Right renal cortex interstitium (tissue), 3 donors: ENCODE measurements at places on chromosomes 16 and 17.

DNA sequence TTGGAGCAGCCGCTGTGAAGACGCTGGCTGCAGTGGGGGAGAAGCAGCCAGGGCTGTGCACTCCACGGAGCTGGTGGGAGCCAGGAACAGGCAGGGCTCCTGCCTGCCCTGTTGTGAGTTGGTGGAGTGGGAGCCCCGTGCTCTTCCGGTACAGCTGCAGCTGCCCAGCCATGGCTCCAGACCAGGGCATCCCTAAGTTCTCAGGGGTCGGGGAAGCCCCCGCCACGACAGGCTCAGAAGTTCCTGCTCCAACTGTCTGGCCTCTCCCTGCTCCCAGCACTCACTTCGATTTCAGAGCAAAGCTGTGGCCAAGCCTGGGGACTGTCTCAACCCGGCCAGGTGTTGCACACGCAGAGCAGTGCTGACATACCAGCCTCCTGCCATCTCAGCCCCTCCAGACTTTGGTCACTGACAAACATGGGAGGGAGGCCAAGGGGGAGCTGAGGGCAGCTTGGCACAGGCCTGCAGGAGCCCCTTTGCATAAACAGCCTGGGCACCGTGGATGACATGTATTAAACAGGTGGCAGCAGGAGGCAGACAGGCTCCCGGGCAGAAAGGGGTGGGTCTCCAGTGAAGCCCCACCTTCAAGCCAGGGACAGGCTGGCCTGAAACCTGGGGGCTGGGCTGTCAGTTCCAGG, 13.9 kb upstream of the KDM8 start:
- no peak for DNase-seq

DNA sequence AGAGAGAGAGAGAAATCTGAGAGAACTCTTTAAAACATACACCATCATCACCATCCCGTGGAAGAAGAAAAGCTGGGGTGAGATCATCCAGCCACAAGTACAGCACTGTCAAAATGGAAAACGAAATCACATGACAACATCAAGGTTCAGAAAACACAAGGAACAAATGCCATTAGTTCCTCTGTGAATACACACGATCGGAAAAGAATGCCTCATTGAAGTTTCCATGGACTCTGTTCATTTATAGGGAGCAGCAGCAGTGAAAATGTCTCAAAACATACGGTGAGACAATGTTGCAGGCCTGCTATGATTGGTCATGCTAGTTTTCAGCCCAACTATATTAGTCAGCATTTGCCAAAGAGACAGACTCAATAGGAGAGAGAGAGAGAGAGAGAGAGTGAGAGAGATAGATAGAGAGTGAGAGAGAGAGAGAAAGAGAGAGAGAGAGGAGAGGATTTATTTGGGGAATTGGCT, 4.4 kb downstream of the CFAP97D1 start:
- no peak for DNase-seq

GRCh38 chr16:15686287-15686686, 36.2 kb downstream of the NDE1 start:
- DNase-seq, result no peak

DNA sequence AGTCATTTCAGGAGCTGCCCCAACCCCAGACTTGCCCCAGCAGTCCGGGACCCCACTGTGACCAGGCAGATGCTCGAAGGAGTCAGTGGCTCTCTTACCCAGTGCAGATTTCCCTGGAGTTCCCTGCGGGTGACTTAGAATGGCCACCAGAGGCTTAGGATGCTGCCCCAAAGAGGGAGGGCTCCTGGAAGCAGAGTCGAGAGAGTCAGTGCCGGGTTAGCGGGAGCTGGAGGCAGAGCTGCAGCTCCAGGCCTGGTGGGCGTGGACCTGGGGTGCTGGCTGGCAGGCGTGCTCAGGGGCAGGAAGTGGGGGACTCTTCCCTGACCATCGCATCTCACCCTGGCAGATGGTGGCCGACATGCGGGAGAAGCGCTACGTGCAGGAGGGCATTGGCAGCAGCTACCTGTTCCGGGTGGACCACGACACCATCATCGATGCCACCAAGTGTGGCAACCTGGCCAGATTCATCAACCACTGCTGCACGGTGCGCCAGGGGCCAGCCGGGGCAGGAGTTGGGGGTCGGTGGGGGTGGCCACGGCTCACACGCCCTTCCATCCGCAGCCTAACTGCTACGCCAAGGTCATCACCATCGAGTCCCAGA, 1.6 kb upstream of the HSD3B7 start:
- no peak for DNase-seq

GRCh38 chr16:3578610-3579551, 1.7 kb upstream of the NLRC3 start:
- no peak for DNase-seq

GRCh38 chr16:30637944-30638343, 12.8 kb upstream of the PRR14 start:
- no peak for DNase-seq

DNA sequence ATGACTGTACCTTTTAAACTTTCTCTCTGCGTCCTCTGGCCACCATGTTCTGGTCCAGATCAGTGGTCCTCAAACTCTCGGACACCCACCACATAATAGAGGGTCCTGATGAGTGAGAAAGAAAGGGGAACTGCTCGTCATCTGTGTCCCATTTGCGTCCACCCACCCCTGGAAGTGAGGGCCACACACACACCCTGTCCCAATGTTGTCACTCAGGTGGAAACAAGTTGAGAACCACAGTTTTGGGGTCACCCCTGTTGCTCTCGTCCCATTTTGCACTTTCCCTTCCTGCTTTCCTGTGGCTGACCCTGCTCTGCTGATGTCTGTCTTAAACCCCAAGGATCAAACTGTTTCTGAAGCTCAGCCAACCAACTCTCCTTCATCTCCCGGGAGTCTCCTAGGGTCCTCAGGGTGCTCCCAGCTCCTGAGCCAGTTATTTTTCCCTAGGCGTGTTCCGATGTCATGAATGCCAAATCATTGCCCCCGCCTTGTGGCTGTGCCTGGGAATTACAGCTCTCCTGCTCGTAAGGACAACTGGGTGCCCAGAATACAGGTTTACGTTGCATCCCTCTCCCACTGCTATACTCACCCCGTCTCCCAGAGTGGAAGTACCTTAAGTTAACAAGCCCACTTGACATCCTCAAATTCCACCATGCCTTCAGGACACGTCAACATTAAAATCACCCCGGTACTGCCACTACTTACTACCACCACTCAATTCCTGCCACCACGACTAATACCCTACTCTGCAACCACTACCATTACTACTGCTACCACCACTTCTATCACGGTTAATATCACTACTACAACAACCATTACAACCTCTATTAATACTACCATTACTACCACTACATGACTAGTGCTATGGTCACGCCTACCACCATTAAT, 26.0 kb upstream of the HNF1B start:
- DNase-seq, result no peak

DNA sequence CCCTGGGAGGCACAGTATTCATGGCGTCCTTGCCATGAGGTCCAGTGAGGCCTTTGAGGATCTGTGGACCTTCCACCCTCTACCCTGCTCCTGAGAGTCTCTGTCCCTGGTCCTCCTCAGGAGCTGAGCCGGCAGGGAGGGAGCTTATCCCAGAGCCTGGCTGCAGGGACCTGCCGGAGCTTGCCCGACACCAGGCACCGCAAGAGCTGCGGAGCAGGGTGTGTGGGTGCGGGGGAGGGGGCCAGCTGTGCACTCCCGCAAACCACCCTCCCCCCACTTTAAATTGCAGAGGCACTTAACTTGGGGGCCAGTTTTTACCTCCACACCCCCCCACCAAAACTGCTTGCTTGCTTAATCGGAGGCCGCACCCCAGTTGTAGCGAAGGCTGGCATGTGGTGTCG, 609 bp upstream of the ZNF750 start:
- no peak for DNase-seq

GRCh38 chr17:63023049-63023448, 57.0 kb downstream of the TANC2 start:
- no peak for DNase-seq

DNA sequence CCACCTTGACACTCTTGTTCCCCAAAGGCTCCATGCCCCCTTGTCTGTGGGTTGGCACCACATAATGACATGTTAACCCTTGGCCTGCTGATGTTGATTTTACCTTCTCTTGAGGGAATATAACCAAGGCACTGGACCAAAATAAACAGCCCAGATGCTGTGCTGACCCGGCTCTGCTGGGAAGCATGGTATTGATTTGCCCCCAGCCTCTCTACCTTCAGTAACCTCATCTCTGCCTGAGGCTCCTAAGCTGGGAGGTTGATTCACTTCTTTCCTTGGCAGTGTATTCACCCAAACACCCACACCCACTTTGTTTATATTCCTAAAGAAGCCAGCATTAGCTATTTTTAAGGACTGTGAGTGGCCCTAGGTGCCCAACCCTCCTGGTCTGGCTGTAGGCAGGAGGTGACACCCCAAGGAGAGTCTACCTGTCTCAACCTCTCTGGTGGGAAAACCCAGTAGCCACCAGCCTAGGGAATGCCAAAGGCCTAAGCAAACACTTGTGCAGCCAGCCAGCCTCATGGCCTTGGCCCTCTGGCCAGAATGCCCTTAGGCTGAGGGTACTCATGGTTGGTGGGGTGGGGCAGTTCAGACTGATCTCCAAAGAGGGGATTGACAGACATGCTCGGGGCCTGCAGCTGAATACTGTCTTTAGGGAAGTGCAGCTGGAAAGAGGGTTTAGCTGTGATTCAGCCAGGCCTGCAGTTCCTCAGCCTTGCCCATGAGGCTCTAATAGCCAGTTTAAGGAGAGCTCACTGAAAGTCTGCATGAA, 42.7 kb downstream of the GNAO1 start:
- no peak for DNase-seq

DNA sequence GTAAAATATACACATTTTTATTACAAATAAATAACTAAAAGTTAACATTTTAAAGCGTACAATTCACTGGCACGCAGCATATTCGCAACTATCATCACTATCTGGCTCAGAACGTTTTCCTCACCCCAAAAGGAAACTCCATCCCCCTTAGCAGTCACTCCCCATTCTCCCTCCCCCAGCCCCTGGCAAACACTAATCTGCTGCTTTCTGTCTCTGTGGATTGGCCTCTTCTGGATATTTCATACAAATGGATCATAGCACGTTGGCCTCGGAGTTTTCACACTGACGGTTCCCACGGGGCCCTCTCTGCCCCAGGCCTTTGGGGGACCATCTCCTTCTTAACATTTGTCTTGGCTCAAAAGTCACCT, 64.6 kb downstream of the RTN4RL1 start:
- DNase-seq, result no peak

- no peak for DNase-seq
These were observed 135.6 kb downstream of the PARN start for GRCh38 chr16:14494396-14494966.

- DNase-seq, result no peak
These were observed 358.7 kb downstream of the SLC39A11 start for GRCh38 chr17:72733619-72734282.

GRCh38 chr17:76193591-76193990, 46.7 kb downstream of the RNF157 start:
- DNase-seq, result no peak

- no peak for DNase-seq
These were observed 98.4 kb upstream of the GSE1 start for GRCh38 chr16:85514598-85515318.

GRCh38 chr17:73939806-73940205, 263.7 kb upstream of the RPL38 start:
- DNase-seq, result no peak

DNA sequence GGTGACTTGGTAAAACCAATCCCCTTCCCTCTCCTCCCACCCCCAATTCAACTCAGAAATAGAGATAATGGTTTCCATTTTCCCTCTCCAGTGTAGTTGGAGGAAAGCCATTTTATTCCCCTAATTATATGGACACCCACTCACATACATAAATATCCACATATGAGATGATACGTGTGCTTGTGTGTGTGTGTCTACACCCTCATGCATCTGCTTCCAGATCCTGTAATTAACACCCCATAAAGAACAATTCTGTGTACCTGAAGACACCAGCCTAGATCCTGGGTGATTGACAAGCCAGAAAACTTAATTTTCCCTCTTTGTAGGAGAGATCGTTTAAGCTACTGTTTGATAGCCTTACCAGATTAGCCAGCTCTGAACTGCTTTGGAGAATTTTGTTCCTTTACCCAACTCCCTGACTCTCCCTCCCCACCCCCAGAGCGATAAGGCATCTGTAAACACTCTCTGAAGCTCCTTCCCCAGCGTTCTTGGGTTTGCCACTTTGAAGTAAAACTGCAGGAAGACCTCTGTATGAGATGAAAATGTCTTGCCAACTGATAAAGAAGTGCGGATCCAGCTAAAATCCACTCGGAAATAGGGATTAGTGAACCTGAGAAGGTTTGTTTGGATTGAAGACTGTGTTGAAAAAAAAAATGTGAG, 175.7 kb downstream of the RGS9 start:
- no peak for DNase-seq

GRCh38 chr16:58462499-58462996, 37.4 kb upstream of the NDRG4 start:
- no peak for DNase-seq

- no peak for DNase-seq
These were observed 10.6 kb downstream of the AARSD1 start for GRCh38 chr17:42953669-42954068.

DNA sequence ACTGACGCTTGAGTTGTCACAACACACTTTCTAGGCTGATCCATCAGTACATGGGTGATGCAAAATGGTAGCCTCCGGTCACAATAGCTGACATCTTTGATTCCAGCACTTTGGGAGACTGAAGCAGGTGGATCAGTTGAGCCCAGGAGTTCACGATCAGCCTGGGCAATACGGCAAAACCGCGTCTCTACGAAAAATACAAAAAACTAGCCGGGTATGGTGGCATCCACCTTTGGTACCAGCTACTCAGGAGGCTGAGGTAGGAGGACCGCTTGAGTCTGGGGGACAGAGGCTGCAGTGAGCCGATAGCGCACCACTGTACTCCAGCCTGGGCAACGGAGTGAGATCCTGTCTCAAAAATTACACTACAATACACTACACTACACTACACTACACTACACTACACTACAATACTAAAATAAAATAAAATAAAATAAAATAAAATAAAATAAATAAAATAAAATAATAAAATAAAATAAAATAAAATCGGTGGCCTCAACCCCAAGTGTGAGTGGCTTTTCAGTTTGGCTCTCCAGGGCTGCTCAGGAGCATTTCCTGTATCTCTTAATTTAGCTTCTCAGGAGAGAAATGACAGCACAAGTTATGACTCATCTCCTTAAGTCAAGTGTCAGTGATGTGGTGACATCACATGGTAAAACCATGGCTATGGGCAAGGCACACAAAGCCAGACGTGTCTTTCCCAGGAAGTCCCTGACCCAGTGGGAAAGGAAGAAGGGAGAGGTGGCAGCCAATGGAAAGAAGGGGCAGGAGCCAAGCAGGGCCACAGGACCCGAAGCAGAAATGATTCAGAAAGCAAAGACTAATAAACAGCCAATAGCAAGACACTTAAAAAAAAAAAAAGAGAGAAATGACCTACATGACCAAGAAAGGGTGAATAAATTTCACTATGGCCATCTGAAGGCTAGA, 75.3 kb upstream of the TBC1D3K start:
- no peak for DNase-seq

GRCh38 chr16:85556456-85557082, 56.6 kb upstream of the GSE1 start:
- no peak for DNase-seq

DNA sequence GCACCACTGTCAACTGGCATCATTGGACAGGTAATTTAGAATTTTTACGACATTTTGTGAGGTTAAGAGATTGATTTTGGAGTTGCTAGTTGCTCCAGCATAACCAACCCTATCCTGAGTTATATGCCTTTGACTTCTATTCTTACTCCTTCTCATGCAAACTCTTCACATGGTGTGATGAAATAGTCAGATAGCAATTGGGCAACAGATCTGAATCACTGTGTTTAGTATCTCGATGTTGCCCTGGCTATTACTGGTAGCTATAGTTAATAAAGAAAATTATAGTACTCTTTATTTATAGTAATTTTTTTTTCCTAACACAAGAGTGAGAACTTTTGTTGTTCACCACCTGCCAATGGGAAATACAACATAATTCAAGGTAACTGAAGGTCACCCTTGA, 494.8 kb upstream of the TOM1L1 start:
- DNase-seq, result no peak
